Activated naive CD4-positive, alpha-beta T cell treated with anti-CD3 and anti-CD28 coated beads, Interleukin-2, amount 50 U/mL, for 16 hours (primary cell): ENCODE measurements at places on chromosomes 4 and X.

DNA sequence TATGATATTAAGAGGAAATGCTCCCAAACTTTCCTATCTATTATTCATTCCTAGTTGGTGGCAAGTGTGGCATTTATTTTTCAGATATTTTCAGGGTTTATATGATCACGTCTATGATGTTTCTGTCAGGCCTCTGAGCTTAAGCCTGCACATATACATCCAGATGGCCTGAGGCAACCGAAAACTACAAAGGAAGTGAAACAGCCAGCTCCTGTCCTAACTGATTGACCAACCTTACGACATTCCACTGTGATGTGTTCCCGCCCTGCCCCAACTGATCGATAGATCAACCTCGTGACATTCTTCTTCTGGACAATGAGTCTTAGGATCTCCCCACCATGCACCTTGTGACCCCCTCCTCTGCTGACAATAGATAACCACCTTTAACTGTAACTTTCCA lies 67.6 kb upstream of the CTSO start:
- DNase-seq = no peak

GRCh38 chrX:57583477-57583876 lies 8.3 kb upstream of the ZXDB start:
- DNase-seq = no peak

DNA sequence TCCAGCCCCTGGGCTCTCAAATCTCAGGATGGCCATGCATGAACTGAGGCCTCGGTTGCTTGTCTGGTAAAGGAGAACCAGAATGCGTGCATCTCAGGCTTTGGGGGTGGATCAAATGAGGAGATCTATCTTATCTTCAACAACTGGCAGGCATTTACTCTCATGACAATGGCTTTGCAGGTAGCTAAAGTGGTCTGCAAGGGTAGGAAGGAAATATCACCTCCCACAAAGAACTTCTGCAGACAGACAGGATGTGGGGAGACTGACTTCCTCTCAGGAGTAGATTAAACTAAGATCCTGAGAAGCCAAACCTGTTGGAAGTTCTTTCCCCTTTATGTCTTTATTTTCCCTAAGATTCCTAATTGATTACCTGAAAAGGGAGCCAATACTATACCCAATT lies 7.8 kb downstream of the LDB2 start:
- DNase-seq = no peak

GRCh38 chr4:174522183-174523024 lies at the start of gene HPGD:
HPGD (minus strand) TSS chr4:174522488; CDS start chr4:174522451, 37 bp downstream.
- DNase-seq = peak; percentile 33

- no peak for DNase-seq
These were observed 34.3 kb downstream of the RAPGEF2 start for GRCh38 chr4:159137176-159137575.

DNA sequence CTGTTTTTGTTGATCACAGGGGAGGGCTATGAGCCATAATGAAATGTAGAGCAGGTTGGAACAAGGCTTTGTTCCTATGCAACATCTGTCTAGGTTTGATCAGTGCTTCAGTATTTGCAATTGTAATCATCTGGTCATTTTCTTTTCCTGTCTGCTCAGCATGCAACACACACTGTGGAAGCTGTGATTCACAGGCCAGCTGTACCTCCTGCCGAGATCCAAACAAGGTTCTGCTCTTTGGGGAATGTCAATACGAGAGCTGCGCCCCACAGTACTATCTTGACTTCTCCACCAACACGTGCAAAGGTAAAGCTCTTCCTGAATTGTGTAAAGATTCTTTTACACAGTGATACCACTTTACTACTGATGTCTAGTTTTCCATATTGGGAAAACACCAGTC lies 181.9 kb upstream of the ANXA3 start:
- no peak for DNase-seq

DNA sequence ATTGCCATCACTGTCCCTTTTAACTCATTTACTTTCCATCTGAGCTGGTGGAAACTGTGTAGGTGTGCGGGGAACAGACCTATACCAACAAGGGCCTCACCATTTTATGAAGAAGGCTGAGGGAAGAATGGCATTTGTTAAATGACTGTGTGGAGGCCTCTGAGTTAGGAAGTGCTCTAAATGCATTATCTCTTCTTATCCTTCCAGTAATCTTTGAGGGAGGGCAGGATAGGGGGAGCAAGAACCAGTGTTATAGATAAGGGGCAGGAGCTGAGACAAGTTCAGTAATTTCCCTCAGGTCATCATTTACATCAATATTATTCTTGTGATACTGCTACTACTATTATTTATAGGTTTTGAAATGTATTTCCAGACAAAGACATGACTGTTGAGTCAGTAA lies 122.4 kb upstream of the PDLIM3 start:
- no peak for DNase-seq

DNA sequence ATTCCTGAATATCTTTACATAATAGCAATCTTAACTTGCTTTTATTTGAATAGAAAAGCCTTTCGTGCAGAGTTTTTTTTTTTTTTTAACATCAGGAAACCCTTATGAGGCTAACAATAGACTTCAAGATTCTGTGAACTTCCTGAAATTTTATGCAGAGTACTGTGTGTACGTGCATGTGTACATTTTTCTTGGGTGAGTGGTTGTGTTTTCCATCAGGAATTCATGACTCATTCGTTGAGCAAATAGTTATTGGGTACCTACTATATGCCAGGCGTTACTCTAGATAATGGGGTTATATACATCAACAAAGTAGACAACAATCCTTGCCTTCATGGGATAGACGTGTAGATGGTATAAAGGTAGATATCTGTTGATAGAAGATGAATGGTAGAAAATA lies 59.1 kb downstream of the MRPL1 start:
- DNase-seq = no peak

DNA sequence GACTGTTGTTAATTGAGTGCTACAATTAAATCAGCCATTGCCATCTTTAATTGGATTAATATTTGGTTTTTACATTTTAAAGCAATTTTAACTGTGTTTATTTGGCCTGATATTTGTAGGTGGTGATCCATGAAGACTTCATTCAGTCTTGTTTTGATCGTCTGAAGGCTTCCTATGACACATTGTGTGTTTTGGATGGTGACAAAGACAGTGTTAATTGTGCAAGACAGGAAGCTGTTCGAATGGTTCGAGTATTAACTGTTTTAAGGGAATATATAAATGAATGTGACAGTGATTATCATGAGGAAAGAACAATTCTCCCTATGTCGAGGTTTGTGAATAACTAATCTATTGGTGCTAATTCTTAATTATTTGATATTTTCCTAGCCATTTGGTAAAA lies 82.6 kb downstream of the USP9X start:
- no peak for DNase-seq

GRCh38 chr4:176380352-176381157 lies 60.8 kb downstream of the SPCS3 start:
- no peak for DNase-seq

DNA sequence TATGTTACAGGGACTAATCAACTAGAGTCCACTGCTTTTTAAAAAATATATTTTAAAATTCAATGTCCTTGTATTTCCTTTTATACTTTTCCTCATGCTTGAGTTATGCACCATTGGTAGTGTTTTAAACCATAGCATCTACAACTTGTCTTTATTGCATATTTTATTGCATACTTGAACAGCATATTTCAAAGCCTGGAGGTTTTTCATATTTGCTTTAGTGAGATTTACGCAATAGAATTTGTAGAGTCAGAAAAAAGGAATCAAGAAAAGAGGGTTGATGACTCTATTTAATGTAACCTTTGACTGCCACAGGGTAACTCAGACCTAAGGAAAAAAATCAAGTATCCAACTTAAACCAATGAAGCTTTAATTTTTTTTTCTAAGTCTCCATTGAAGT lies 1165.7 kb upstream of the IGFBP7 start:
- no peak for DNase-seq

GRCh38 chrX:46209037-46209436 lies 336.2 kb downstream of the ZNF674 start:
- no peak for DNase-seq

DNA sequence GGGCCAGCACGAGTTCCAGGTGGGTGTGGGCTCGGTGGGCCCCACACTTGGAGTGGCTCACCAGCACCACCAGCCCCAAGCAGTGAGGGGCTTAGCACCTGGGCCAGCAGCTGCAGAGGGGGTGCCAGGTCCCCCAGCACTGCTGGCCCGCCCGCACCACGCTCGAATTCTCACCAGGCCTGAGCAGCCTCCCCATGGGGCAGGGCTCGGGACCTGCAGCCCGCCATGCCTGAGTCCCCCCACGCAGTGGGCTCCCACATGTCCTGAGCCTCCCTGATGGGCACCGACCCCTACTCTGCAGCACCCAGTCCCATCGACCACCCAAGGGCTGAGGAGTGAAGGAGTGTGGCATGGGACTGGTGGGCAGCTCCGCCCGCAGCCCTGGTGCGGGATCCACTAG lies 593.4 kb downstream of the GABRG1 start:
- no peak for DNase-seq
